ENCODE measurements at places on chromosomes 7 and 10.

- H3K36me3 ChIP-seq, result no peaks in the 10 kb centered on the region
- no peak overlapping the region for H3K4me3 ChIP-seq
- no peaks in the 10 kb centered on the region for H3K27me3 ChIP-seq
- DNase-seq, result no peak
- no peaks in the 10 kb centered on the region for H3K4me1 ChIP-seq
- H3K27ac ChIP-seq, result no peak overlapping the region
These were observed 66.9 kb downstream of the CDHR3 start for GRCh38 chr7:106029941-106030340.

GRCh38 chr7:130421684-130422083, 19.1 kb downstream of the CEP41 start:
- H3K4me3 ChIP-seq, result no peak overlapping the region
- DNase-seq, result no peak
- H3K27me3 ChIP-seq, result no peaks in the 10 kb centered on the region
- no peak overlapping the region for H3K27ac ChIP-seq
- peaks cover 6% of the 10 kb centered on the region for H3K4me1 ChIP-seq
- no peaks in the 10 kb centered on the region for H3K36me3 ChIP-seq

- DNase-seq, result no peak
- peaks cover 5% of the 10 kb centered on the region for H3K4me1 ChIP-seq
- peak overlapping the region; percentile 35 for H3K27ac ChIP-seq
- H3K27me3 ChIP-seq, result no peaks in the 10 kb centered on the region
These were observed 322.4 kb downstream of the PTEN start for GRCh38 chr10:88185830-88186229.

- DNase-seq, result no peak
- H3K27me3 ChIP-seq, result no peaks in the 10 kb centered on the region
- H3K36me3 ChIP-seq, result no peaks in the 10 kb centered on the region
- H3K27ac ChIP-seq, result no peak overlapping the region
- H3K4me1 ChIP-seq, result no peaks in the 10 kb centered on the region
- H3K4me3 ChIP-seq, result no peak overlapping the region
These were observed 40.0 kb downstream of the MYL10 start for GRCh38 chr7:101589052-101589451.

DNA sequence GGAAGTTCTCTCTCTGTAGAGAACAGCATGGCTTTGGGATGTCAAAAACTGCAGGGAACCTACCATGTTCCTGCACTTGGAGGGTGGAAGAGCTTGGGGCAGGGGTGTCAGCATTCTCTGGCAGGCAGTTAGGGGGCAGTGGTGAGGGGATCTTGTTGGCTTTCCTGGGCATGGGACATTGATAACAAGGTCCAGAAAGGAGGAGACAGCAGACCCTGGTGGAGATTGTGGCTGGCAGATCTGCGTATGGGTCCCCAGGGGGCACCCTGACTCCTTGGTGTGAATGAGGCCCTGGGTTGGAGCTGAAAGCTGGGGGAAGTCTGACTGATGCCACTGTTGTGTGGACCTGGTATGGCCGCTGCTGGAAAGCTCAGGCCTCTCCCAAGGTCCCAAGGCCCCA, 22.9 kb upstream of the CAMK2B start:
- H3K27me3 ChIP-seq, result no peaks in the 10 kb centered on the region
- no peak for DNase-seq
- H3K4me3 ChIP-seq, result no peak overlapping the region
- H3K4me1 ChIP-seq, result no peaks in the 10 kb centered on the region
- H3K36me3 ChIP-seq, result no peaks in the 10 kb centered on the region

DNA sequence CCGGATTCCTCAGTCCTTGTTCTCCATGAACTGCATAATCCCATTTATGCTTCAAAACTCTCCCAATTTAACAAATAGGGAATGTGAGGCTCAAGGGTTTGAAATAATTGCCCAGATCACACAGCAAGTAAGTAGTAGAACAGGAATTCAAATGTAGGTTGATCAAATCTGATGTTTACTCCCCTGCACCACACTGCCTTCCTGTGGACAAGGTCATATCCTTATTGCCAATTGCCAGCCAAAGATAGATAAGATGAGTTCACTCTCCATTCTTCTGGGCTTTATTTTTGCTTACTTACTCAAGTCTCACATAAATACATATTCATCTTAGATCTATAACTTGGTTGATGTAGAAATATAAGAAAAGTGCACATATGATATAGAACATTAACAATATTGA, 435.2 kb upstream of the ETV1 start:
- H3K4me1 ChIP-seq, result no peaks in the 10 kb centered on the region
- no peaks in the 10 kb centered on the region for H3K36me3 ChIP-seq
- H3K4me3 ChIP-seq, result no peak overlapping the region
